ENCODE measurements at places on chromosomes 4 and X.
A peak's percentile ranks its signal among the peaks of the same experiment; 100 is the strongest.

DNA sequence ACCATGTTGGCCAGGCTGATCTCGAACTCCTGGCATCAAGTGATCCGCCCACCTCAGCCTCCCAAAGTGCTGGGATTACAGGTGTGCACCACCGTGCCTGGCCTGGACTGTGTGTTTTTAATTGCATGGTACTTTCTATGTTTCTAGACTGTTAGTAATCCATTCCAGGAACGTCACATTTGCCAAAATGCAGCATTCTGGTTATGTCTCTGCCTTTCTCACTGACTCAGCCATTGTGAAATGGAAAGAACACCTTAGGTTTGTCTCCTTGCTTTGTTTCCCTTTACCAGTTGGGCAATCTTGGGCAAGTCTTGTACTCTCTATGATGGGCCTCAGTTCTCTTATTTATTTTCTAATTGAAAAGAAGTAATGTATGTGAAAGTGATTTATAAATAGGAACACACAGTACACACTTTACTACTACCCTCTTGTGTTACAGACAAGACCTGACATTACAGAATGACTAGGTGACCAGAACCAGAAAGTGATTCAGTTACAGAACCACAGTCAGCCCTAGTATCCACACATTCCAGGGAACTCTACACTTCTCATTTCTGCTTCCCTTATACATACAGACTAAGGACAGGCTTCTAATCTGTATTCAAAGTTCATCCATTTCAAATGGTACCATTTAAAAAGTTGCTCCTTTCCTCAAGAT, 187.1 kb downstream of the MGST2 start:
- no peak for DNase-seq

DNA sequence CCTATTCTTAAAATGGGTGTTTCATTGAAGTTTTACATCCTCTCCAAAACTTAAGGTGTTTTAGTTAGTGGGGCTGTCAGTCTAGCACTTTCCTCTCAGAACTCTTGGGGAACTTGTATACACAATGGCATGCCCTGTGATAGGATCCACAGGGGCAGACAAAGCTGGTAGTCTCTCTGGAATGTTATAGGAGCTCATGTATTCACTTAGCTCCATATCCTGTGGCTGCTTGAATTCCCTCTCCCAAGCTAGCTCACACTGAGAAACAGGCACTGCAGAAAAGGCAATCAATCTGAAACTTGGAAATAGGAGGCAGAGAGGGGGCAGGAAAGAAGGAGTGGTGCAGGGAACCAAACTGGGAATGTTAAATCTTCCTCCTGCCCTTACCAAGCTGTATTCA, 26.3 kb upstream of the ARMCX2 start:
- peak; percentile 28 for DNase-seq

DNA sequence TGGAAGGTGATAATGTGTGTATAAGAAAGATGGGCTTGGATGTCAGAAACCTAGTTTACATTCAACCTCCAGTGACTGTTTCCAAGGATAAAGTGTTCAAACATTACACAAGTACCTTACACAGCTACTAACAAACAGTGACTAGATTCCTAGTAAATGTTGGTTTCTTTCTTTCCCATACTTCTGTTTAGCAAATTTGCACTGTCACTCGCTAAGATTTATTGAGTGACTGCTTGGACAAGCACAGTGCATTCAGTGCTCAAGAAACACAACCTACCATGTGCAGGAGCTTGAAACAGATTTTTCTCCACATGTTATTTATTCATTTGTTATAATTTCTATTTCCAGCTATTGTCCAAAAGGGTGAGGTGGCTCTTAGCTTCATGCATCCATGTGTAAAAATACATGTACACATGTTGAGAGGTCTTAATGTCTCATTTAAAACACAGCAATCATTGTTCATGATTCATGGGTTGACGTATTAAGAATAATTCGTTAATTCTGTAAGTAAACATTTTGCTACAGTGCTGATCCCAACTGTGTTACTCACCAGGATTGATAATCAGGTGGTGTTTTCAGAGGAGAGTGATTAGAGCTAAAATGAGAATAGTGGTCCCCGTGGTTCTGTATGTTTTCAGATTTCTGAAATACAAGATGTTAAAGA, 153.0 kb downstream of the DCLK2 start:
- DNase-seq, result no peak

DNA sequence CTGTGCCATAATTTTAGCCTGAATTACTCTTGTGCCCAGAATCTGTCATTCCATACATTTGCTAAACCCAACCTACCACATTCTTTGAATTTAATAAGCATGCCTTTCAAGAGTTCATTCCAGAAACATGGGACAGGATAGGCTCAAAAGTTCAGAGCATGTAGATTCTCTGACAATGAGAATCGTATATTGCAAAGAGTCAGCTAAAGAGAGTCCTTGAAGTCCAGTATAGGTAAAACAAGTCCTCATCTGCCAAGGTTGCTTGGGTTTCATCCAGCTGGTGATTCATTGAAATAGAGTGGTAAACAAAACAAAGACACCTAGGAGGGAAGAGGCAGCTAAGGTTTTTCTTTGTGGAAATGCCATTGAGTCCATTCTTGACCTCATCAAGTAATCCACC, 249.3 kb upstream of the DIPK2B start:
- DNase-seq, result peak; percentile 66

DNA sequence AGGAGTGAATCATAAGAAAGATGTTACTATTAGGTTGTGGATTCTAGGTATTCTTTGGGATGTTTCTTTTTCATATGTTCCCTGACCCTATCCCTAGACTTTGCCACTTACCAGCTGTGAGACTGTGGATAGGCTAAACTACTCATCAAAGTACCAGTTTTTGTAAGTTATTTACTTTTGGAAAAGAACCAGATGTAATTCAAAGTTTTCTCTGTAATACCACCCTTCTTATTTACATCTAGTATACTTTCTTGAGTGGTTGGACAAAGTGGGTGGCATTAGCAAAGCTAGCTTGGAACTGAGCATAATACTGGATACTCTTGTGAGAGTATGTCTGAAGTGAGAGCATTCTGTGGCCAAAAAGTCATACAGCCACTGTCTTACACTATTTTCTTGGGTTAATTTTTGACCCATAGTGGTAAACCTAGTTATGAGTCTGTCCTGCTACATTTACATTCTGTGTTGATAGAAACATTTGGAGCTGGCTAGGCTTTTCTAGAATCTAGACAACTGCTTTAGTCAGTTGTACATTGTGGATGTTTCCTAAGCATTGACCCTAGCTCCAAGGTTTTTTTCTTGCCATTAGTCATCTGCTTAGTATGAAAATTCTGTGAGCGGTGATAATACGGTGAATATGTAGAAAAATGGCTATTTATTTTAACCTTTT, 41.7 kb downstream of the KDM6A start:
- DNase-seq, result peak; percentile 25

GRCh38 chrX:130887376-130887775, 15.6 kb downstream of the ENOX2 start:
- no peak for DNase-seq

DNA sequence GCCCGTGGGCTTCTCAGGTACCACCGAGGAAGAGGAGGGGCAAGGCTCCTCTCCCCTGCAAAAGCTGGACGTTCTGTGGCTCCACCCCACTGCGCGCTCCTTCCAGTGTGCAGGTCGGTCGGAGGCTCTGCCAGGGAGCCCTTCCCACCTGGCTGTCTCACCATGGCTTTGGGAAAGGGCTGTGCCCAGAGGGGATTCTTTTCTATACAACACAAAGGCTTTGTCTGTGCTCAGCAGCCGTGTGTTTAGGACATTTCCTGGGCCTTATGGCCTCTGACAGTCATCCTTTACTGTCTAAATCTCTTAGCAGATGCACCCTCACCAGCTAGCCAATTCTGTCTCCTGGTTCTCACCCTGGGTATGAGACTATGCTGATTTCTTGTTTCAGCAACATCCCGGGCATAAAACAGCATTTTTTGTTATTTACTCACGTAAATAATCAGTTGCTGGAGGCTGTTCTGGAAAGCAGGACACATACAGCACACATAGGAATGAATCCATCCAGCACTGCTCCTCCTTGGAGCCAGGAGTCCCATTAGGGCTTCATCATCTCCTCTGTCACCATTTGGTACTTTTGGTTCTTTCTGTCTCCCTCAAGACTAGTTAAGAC, 20.4 kb upstream of the ATXN3L start:
- no peak for DNase-seq

DNA sequence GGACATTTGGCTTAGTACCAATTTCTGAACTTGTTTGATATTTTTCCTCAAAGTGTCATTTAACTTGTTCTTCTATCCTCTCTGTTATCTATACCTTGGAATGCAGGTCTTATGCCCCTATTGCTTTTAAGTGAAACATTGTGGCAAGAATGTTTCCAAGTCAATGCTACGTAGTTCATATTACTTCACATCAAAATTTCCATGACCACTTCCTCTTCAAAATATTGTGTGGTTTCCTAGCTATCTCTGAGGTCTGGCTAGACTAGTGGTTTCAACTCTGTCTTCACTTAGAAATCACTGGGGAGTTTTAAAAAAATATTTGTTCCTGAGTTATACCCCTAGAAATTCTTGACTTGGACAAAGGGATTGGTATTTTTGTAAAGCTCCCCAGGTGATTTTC, 20.2 kb upstream of the RASGEF1B start:
- DNase-seq, result no peak

GRCh38 chr4:76756416-76756815, 141.5 kb downstream of the SOWAHB start:
- DNase-seq, result no peak

DNA sequence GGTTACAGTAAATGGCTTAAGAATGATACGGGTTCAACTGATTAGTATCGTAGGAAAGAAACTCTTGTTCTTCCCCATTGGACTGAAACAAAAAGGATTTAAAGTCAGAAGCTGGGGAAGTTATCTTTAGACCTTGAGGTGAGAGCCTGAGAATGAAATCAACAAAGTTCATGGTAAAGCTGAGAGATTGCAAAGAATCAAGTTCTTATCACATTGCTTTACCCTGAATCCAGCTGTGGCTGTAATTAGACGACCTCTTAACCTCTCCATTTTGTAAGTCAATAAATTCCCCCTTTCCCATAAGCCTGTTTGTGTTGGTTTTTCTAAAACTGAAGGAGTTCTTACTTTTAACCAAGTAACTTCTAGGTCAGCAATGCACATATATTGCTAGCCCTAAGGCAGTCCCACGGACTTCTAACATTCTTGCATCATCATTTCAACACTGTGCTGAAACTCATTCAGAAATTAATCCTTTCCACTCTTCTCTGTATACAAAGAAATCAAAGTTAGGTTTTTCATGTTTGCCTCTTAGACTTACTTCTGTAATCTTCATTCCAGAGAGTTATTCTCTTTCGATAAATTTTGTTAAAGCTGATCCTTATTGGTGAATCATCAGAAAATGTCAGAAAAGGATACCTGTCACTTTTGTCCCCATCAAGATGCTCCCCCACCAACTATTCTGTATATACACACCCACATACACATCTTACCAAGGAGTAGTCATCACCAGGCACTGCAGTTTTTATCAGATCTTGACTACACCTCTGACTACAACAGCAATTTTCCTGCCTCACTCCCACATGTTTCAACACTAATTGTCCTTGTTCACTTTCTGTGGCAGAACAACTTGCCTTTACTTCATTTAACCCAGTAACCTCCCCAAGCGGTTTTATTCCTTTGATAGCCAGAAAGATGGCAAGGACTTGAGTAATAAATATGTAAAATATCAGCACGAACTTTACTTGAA, 77.9 kb upstream of the STK26 start:
- DNase-seq, result no peak

DNA sequence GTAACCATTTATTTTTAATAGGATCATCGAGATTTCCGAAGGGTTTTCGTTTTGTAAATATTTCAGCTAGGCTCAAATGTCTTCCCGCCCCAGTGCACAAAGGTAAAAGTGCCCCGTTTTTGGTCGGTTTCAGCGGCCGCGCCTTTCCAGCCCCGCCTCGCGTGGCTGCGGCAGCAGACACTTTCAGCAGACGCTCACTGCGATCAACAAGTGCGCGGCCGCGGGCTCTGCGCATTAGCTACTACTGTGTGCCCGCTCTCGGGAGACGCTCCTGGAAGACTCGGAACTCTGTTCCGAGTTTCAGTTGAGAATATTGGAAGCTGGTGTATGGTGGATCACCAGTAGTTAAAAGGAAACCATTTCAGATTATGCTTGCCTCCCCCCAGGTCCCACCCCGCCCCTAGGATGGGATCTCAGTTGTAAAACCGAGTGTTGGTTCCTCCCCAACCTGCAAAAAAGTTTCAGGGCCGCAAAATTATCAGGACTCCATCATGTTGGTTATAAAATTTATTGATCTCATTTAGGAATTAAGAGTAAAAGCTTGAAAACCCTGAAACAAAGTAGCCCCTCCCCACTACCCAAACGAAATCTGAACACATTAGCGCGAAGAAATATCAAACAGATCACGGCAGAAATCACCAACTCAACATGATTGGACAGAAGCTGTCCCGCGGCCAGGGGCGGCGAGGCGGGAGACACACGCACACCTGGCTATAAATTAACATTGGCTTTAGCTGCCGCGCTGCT, 2.2 kb downstream of the SOX3 start:
- no peak for DNase-seq

DNA sequence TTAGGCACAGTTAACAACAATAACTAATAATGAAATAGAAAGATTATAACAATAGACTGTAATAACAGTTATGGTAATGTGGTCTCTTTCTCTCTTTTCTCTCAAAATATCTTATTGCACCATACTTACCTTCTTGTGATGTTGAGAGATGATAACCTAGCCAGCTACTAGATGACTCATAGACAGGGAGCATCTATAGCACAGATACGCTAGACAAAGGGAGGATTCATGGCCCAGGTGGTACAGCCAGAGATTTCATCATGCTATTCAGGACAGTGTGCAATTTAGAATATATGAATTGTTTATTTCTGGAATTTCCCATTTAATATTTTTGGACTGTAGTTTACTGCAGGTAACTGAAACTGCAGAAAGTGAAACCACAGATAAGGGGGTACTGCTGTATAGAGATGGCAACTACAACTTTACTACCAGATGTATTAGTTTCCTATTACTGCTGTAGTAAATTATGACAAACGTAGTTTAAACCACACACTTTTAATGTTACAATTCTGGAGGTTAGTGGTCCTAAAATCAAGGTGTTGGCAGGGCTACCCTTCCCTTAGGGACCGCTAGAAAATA, 41.8 kb upstream of the MAGED1 start:
- DNase-seq, result no peak

DNA sequence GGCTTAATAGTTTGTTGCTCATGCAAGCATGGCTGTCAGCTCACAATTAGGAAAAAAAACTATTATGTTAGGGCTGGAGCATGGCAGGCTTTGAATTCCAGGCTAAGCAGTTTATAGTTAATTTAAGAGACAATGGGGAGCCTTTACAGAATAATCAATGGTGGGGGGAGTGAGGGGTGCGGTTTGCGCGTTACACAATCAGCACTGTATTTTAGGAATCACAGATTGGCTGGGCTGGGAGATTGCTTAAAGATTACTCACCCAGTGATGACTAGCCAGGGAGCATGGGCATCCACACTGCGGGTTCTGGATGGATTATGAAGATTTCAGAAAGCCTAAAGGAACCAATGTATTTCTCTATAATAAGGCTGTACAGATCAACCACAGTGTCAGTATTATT, 186.6 kb downstream of the SOX3 start:
- DNase-seq, result peak; percentile 7

- DNase-seq, result no peak
These were observed 83.7 kb upstream of the ADRA2C start for GRCh38 chr4:3682236-3683076.

GRCh38 chr4:105474099-105474518, 247 bp upstream of the PPA2 start:
- peak; percentile 81 for DNase-seq
